ENCODE measurements at places on chromosomes 5 and 9.

DNA sequence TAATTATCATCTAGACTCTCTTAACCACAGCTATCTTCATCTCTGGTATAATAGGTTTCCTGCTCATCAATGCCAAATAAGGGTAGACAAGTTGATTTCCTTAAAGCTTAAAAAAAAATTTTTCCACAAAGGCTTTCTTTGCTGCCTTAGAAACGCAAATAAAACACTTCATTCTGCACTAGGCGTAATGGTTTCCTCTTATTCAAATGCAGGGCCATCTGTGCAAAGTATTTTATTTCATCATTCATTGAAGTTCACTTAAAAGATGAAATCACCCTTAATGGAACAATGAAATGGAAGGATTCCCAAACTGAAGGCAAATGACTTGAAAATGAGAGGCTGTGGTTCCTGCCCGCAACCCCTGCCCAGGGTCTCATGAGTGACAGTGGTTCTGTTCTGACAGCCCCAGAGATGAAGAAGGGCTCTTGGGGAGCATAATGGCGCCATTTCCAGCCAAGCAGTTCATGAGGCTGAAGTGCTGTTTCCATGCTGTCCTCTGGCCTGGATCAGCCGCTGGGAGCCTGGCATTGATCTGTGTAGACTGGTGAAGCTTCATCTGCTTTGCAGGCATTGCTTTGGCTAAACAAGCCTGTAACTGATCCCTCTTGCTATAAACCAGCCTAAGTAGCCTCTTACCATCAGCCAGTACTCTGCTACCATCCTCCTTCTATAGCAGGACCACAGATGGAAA, 276.9 kb upstream of the WWC1 start:
- DNase-seq = no peak

DNA sequence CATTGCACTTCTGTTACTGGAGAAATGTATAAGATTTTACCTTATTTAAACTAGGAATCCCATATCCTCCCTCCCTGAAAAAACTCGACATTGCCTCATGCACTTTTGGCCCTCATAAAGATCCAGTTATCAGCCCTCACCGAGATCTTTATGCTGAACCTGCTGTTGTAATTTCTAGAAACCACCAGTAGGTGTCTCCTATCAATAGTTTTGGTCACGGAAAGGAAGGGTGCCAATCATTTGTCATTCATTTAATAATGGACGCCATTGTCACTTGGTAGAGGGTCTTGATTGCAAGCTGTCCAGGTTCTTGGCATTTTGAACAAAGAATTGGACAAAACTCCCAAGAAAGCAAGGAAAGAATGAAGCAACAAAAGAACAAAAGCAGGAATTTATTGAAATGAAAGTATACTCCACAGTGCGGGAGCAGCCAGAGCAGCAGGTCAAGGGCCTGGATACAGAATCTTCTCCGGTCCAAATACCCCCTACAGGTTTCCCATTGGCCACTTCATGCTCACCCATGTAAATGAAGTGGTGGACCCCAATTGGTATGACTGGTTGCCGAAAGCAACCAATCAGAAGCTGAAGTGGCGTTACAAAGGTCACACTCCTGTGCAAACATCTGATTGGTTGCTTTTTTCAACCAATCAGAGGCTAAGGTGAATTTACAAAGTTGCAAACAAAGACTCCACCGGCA, 524.3 kb downstream of the PSAT1 start:
- DNase-seq = no peak

DNA sequence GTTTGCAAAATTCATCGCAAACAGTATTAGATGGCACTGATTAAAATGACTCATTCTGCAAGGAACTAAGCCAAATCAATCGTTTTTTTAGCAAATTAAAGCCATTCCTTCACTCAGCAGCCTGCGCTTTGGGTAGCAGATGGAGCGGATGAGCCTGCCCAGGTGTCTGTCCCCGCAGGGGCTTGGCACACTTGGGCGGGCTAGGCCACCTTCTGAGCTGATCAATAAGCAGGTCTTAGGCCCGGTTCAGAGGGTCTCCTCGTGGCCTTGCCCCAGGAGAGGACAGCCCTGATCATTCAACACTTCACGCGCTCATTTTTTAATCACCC, 78.0 kb upstream of the FCN1 start:
- no peak for DNase-seq

GRCh38 chr5:150299571-150300327, 3.0 kb downstream of the ARSI start:
- no peak for DNase-seq

GRCh38 chr5:9059920-9060691, 485.8 kb downstream of the SEMA5A start:
- DNase-seq = peak; percentile 69

DNA sequence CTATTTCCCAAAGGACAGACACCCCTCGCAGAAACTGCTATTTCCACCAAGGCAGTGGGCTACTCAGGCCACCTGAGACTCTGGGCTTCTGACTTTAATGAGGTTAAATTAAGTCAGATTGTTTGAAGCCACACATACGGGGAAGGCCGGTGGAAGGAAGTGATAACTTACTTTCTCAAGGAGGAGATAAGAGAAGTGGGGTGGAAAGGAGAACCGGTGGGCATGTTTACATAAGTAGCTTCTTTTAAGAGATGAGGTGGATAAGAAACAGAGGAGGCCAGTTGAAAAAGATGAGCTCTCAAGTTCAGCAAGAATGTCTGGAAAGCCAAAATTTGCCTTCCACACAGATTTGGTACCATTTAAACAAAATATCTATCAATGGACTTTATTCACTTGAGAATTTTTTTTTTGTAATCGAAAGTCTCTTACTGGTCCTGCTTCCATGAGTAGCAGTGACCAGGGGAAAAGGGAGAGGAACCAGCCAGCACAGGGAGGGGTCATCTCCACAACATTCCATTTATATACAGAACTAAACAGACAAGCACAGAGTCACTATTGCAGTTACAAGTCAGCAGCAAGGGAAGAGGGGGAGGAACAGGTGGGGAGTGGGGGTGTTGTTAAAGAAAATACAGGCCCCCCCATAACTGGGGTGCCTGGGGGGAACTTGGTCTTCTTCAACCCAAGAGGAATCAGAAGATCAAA, 20.0 kb downstream of the CCDC125 start:
- DNase-seq = no peak

GRCh38 chr5:154612666-154613065, 134.6 kb upstream of the HAND1 start:
- DNase-seq = no peak

DNA sequence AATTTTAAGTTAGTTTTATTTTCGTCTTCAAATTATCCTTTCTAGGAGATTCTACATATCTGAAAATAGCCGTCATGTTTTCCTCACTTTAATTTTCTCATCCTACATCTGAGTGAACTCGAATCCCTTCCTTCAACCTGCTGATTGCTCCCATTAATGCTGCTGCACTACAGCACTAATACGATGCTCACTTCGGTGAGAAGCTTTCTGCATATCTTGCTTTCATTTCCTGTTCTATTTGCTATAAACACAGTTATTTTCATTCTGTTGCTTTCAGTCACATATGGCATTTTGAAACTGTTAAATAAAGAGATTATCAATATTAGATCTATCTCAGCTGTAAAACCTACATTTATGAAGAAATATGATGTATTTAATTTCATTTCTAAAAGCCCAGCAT, 749.2 kb downstream of the EFNA5 start:
- DNase-seq = no peak

- no peak for DNase-seq
These were observed 56.7 kb upstream of the LPAR1 start for GRCh38 chr9:111094958-111095357.

GRCh38 chr9:73079326-73079725, 72.3 kb upstream of the ANXA1 start:
- DNase-seq = no peak

DNA sequence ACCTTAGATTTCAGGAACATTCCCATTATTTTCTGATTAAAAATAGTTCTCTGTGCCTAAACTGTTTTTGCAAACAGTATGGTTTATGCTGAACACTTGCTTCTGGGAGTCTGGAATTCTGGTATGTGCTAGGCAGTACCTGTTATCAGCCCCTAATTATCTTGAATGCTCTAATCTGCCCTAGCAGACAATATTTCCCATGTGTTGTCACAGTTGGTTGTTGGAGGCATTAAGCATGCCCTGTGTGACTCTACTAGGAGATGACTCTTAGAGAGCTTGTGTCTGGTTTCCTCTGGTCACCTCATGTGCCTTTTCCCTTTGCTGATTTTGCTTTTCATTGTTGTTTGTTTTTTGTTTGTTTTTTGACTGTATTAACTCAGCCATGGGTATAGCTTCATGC, 36.6 kb downstream of the UHRF2 start:
- DNase-seq = no peak

All from fibroblast of skin of left quadriceps (primary cell).